ENCODE measurements at places on chromosomes 5 and 9.

- DNase-seq = no peak
Measured at GRCh38 chr5:34903260-34903659, 12.0 kb downstream of the RAD1 start.

GRCh38 chr9:37486616-37487548 is 1.1 kb downstream of the POLR1E start:
- no peak for DNase-seq

DNA sequence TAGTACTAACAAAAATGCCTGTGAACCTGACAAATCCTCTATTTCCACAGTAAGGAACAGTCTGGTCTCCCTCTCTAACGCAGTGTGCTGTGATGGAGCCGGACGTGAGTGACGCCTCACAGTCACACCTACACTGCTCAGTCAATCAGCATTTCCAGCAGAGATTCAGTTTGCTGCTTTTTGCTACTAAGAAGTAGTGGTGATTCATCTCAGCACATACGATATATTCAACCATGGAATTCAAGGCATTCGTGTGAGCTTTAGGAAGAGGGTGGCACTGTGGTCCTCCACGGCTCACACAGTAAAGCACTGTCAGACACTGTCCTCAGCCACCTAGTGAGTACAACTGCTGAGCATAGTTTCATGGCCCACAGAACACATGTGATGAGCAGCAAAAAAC is 70.9 kb downstream of the SETX start:
- DNase-seq = no peak

GRCh38 chr9:105690742-105691141 is 3.6 kb upstream of the TMEM38B start:
- no peak for DNase-seq

GRCh38 chr9:86659413-86660046 is 287.8 kb downstream of the GAS1 start:
- no peak for DNase-seq

- DNase-seq = no peak
Measured at GRCh38 chr9:137791947-137792346, 85.6 kb upstream of the CACNA1B start.

- no peak for DNase-seq
Measured at GRCh38 chr5:38707352-38708210, 138.2 kb upstream of the OSMR start.

GRCh38 chr5:157718519-157718918 is 12.7 kb upstream of the THG1L start:
- no peak for DNase-seq

- no peak for DNase-seq
Measured at GRCh38 chr9:131419026-131419614, 25.2 kb downstream of the PRRC2B start.

- no peak for DNase-seq
Measured at GRCh38 chr5:128241051-128241695, 157.6 kb downstream of the SLC12A2 start.

DNA sequence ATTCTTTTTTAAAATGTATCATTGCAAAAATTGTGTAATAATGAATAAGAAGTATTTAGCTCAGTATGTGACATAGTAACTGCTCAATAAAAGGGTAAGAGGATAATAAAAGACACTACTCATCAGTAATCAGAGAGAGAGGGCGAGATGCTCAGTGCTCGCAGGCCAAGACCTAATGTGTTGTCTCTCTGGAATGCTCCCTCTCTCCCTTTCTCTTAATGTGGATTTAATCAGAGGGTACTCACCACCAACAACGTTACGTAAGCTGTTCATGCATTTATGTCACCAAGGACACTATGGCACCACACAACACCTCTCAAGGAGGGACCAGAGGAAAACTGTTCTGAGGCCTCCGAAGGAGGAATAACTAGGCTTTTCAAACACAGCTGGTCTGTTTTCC is 42.5 kb downstream of the WHRN start:
- no peak for DNase-seq

GRCh38 chr5:147853372-147853987 is 22.0 kb upstream of the SPINK1 start:
- DNase-seq = no peak

- no peak for DNase-seq
Measured at GRCh38 chr5:21856987-21857386, 996.2 kb downstream of the CDH12 start.

DNA sequence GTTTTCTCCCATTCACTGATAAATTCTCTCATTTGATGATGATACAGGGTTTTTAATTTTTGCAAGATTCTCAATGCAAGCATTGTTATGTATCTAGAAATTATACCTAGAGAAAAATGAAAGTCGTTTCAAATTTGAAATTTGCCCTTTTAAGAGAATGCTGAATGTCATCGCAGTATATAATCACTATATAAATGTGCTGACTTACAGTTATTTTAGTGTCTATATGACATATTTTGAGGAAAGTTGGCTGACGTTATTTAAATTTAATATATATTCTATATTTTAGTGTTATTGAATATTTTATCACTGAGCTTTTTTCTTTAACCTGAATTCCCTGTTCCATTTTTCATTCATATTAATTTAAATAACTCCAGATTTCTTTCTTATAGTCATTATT is 29.8 kb downstream of the LYRM7 start:
- DNase-seq = no peak

- no peak for DNase-seq
Measured at GRCh38 chr9:71795097-71795813, 26.9 kb upstream of the CEMIP2 start.

DNA sequence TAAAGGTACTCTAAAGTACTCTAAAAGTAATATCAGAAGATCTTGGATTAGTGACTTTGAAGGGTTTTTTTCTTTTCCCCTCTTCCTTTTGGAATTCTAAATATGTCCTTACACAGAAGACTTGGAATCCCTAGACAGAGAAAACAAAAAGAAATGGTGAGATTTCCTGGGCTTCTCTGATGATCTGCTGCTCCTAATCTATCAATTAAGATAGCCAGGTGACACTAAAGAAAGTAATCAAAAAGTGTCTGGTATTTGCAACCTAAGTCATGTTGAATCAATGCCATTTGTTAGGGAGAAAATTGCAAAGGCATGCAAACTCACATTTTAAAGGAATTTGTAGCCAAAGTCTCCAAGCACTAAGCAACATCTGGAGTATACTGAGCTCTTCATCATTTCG is 29.5 kb upstream of the MYO10 start:
- no peak for DNase-seq

GRCh38 chr9:89428901-89429890 is 68.7 kb downstream of the SEMA4D start:
- no peak for DNase-seq

DNA sequence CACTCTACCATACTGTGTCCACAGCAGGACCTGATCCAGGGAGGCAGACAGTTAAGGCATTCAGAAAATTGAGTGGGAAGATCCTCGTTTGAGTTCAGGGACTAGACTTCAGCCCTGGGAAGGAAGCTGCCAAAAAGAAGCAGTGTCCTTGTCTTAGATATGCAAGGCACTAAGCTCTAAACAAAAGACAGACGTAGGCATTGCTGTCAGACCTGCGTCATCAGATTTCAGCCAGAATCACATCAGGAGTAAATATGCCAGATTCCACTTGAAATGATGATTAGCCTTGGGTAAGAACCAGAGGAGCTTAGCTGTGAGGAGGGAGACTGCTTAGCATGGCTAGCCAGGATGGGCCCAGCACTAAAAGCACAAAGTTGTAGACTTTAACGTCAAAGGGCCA is 56.7 kb downstream of the MAMDC2 start:
- no peak for DNase-seq

- DNase-seq = no peak
Measured at GRCh38 chr5:138844812-138845513, 30.2 kb downstream of the LRRTM2 start.

- no peak for DNase-seq
Measured at GRCh38 chr5:55533521-55534435, 986 bp downstream of the PLPP1 start.

Measured in stimulated activated CD8-positive, alpha-beta memory T cell treated with anti-CD3 and anti-CD28 coated beads, Interleukin-4, amount 100 ng/mL, for 1 hour (primary cell).